CD4-positive, alpha-beta T cell treated with Interferon alpha-2 for 1 hour (primary cell): ENCODE measurements at places on chromosomes 6 and 20.

DNA sequence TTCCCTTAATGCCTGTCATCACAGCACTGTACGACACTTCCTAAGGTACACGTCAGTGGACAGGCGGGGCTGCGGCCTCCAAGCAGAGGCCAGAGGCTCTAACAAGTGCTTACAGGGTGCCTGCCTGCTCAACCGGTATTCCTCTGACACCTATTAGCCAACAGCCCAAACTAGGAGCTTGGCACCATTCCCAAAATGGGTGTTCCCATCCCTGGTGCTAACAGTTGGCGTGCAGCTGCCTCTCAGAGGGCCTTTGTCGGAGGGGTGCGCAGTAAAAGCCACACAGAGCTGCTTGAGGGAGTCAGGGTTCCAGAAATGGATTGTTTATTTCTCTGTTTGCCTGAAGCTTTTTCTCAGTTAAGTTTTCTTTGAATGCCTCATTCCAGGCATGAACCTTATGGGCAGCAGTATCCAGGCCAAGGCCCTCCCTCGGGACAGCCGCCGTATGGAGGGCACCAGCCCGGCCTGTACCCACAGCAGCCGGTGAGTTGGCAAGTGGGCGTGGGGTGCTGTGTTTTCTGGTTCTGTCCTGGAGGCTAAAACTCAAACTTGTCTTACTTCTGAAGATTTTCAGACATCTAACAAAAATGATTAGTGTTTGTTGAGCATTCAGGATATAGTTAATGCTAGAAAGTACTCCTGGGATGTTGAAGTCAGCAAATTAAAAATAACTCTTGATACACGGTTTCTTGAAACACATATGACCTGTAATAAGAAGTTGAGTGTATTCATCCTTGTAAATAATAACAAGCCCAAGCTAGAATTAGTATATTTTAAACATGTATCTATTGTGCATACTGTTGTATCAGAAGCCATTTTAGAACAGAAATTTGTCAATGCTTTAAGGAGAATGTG, 124.7 kb downstream of the TMEM242 start:
- DNase-seq = no peak

DNA sequence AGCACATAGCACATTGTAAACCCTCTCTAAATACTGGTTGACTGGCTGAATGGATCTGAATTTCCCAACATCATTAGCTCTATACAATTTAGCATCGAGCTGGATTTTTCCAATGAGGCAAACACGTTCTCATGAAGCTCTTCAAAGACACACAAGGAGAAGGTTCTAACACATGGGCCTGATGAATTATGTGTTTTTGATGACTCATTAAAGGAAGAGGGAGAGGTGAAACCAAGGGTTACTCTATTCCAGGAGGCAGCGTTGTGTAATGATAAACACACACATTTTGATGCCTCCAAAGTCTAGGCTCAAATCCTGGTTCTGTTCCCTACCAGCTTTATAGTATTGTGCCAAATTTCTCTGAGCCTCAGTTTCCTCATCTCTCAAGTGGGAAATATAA, 84.3 kb downstream of the PFDN4 start:
- DNase-seq = no peak

DNA sequence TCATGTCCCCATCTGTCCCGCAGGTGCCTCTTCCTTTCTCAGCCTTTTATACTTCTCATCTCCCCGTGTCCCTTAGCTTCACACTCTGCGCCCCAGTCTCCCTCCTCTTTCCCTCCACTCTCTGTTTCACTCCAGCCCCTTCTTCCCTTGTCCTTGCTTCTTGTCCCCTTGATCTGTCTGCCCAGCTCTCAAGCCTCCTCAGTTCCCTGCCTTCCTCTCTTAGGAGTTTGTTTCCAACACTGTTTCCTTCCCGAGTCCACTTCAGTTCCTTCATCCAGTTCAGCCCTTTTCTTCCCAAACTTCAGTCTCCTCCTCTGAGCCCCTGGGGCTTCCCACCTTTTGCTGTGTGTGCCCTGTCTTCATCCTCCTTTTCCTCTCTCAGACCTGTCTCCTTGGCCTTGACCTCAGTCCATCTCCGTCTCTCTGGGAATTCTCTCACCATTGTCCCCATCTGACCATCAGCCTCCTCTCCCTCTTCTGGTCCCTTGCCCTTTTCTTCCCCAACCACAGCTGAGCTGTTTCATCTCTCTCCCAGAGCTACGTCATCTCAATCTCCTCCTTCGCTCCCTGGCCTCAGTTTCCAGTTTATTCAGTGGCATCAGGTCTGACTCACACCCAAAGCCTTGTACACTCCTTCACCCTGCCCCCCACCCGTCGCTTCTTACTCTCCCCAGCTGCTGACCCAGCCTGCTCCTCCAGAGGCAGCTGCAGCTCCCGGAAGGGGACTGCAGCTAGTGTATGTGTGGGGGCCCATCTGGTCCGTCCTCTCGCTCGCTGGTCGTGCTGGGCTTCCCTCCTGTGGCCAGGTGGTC, 2.7 kb upstream of the DDR1 start:
- DNase-seq = no peak

DNA sequence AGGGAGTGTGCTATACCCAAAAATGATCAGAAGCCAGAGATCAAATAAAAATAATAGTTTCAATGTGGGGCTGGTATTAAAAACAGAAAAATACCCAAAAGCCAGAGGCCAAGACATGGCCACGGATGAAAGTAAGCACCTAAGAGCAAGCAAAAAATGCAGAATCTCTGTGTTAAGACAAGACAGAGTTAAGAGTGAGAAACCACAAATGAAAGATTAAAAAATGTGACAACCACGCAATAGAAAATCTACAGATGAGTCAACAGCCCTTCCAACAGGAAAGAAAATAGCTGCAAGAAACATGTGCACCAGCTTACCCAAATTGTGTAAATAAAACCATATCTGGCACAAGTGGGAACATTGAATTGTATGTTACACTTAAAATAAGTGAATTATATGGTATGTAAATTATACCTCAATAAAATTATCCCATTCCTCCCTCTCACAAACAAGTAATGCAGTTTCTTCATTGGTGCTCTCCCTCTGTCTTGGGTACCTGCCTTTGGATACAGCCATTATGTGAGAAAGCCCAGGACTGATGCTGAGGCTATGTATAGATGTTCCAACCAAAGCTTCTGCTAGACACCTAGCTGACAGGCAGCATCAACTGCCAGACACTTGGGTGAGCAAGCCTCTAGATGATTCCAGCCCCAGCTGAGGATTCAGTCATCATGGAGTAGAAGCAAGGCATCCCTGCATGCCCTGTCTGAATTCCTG, 55.3 kb upstream of the UFL1 start:
- DNase-seq = no peak

- DNase-seq = no peak
Measured at GRCh38 chr6:152068622-152069261, 261.3 kb downstream of the ESR1 start.

DNA sequence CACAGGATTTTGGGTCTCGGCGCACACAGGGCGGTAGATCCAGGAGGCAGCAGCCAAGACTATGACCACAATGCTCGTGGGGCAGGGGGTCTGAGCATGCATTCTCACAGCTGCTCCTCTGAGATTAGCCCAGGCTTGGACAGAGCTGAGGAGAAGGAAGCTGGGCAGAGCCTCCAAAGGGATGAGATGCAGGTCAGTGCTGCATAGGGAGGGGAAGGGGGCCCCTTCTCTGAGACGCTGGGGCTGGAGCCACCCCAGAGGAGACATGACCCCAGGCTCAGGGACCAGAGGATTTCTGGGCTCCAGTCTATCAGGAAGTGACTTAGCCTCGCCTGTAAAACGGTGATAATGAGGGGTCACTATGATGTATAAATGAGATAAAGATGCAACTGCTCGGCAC, 93.9 kb downstream of the BFSP1 start:
- no peak for DNase-seq

- DNase-seq = no peak
Measured at GRCh38 chr20:58909585-58909984, 57.1 kb downstream of the GNAS start.

GRCh38 chr6:100235631-100236030, 229.1 kb downstream of the SIM1 start:
- DNase-seq = no peak

DNA sequence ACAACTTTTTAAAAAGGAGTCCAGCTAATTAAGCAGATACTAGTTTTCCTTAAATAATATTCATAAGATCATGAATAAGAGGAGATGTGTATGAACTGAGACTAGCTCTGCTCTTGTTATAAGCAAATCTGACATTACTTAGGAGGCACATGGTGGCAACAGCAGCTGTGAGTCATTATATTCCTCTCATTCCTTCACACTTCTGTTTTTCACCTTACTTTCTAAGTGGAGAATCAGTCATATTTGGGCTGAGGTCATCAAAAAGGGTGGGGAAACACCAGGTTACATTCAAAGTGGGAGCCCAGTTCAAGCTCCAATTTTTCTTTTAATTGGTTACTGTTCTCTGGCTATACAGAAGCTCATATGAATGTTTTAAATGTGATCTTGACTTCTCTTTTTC, 6.0 kb upstream of the RIPPLY2 start:
- no peak for DNase-seq

- no peak for DNase-seq
Measured at GRCh38 chr6:112296122-112296521, 41.8 kb upstream of the LAMA4 start.
